ENCODE measurements at places on chromosomes 7 and 10.

DNA sequence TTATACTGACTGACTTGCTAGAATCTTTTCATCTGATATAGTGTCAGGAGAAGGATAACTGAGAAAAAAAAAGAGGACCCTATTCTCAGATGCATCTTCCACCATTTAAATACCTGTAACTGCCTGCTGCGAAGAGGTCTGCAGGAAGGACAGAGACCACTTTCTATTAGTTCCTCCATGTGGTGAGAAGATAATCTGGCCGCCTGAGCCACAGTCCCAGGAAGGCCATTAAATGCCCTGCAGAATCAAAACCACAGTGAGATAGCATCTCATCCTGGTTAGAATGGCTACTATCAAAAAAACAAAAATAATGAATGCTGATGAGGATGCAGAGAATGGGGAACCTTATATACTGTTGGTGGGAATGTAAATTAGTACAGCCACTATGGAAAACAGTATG is 19.9 kb upstream of the IFIT1B start:
- no peak for DNase-seq

DNA sequence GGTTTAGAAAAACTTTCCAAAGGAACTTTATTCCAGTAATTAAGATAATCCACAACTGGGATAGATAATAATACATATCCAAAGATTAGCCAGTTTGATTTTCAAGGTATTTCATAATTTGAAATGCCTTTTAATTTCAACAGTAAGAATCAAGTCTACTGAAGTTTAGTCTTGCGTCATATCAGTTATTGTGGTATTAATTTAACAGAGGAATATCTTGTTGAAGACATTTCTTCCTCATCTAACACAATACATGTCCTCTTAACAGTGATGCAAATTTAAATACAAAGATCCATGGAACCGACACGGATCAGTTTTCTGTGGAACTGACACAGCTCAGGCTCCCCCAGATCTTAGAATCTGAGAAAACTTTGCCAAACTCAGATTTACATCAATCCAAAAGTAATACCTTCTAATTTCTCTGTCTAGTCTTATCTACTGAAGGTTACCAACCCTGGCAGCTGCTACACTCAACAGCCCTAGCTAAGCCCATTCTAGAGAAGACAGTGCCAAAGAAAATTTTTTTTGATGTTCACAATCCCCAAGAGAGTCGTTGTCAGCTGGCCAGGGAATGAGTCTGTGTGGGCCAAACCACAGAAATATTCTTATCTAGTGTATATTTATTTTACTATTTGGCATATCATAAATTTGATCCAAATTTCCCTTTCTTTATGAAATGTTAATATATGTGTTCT is 365.2 kb upstream of the MEOX2 start:
- DNase-seq = no peak

DNA sequence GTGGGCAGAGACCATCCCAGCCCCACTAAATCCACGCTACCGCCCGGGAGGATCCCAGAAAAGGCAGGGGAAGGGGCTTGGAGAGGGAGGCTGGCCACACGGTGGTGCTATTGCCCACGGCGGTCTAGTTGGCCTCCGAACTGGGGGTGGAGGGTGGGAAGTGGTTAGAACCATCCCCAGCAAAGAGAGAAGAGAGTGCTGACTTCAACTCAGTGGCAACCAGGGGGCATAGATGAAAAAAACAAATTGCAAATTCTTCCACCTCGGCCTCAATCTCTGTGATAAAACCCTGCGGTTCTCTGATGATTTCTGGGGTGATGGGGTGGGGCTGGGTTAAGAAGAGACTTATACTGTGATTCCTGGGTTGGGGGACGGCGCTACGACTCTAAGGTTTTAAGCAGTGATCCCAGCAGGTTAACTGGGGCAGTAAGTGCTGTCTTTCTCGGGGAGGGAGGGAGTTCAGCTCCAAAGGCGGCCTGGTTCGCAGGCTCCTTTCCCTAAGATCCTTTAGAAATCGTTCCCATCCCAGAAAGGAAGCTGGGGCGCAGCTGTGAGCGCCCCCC is 154.5 kb upstream of the LYZL2 start:
- peak; percentile 86 for DNase-seq

GRCh38 chr10:28897617-28898464 is 220.5 kb downstream of the BAMBI start:
- DNase-seq = no peak

DNA sequence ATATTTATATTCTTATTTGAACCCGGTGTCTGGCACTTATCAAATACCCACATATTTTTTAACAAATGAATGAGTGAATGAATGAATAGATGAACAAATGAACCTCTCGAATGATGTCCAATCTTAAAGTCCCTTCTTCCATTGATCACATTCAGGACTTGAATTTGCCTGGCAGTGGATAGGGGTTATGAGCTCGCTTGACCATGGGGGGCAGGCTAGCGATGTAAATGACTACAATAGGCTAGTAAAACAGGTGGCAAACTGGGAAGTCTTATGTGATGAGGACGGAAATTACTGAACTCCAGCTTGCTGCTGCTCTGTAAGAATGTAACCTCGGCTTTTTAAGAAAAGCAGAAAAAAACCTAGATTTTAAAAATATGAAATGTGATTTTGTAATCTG is 247.7 kb upstream of the DKK1 start:
- no peak for DNase-seq

DNA sequence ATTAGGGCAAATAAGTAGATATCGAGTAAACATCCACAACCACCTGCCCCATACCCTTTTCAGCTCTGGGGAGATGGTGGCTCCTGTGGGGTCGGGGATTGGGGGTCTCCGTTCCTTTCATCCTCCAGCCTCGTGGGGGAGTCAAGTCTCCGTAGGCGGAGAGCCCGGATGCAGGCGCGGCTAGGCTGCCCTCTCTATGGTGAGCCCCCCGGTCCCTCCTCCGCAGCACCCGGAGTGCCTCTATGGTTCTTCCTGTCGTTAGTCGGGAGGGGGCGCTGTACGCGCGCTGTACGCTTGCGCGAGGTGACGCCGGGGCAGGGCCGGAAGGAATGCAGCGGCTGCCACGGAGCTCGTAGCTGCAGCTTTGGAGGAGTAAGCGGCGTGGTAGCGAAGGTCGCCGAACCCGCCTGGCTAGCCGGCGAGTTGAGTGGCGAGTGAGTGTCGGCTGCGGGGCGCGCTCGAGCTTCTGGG is 14.8 kb upstream of the MMD2 start:
- DNase-seq = peak; percentile 94

GRCh38 chr10:117075064-117075463 is 63.0 kb downstream of the VAX1 start:
- no peak for DNase-seq

DNA sequence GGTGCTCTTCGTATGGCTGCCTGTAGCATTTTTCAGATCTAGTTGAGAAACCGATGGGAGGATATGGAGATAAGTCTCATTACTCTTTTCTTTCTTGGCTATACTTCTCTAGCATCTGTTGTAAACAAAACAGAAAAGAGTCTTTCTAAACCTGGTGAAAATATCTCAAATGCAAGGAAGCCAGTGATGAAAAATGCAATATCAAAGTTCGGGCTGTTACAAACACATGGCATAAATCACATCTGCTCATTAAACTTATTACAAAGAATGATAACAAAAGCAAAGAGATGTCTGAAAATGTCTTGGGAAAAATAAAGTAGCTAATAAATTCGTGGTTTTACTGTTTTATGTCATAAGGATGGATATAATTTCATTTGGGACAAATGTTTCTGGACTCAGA is 71.8 kb upstream of the IGFBP3 start:
- DNase-seq = no peak

- DNase-seq = peak; percentile 33
Observed at GRCh38 chr10:27783660-27784059, 38.0 kb upstream of the MKX start.

- peak; percentile 88 for DNase-seq
Observed at GRCh38 chr7:129948877-129949291, 3.9 kb downstream of the UBE2H start.

DNA sequence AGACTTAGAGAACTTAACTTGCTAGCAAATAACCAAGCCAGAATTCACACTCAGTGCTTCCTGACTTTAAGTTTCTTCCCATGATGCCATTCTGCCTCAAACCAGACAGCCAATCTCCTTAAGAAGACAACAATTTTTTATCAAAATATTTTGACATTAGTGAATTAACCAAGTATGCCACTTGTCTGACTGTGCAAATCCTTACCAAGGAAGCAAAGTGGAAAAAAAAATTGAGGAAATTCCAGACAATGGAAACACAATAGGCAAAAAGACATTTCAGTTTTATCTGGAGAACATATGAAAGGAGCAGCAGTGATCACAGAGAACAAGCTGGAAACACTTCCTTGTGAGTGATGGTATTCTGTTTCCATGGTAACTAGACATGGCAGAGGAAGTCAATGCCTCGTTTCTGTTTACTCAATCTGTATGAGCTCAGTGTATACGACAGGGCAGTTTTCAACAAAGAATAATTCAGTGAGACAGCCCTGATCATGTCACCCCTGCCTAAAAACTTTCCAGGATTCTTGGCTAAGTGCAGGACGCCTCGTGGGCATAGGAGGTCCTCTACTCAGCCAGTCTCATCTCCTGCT is 114.2 kb downstream of the DYNC1I1 start:
- DNase-seq = no peak

DNA sequence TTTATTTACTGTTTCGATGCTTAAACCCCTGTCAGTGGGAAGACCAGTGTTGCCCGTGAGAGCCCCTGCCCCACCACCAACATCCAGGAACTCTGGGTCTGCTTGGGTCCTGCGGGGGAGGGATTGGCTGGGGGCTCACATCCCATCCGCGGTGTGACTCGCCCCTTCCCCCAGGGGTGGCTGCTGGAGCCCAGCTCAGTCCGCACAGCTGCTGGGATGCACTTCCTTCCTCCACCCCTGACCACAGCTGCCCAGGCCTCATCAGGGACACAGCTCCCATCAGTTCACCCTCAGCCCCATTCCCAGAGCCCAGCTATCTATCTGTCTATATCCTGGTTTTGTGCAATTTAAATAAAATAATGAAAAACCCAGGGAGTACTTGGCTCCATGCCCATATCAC is 54.5 kb downstream of the JAKMIP3 start:
- no peak for DNase-seq

DNA sequence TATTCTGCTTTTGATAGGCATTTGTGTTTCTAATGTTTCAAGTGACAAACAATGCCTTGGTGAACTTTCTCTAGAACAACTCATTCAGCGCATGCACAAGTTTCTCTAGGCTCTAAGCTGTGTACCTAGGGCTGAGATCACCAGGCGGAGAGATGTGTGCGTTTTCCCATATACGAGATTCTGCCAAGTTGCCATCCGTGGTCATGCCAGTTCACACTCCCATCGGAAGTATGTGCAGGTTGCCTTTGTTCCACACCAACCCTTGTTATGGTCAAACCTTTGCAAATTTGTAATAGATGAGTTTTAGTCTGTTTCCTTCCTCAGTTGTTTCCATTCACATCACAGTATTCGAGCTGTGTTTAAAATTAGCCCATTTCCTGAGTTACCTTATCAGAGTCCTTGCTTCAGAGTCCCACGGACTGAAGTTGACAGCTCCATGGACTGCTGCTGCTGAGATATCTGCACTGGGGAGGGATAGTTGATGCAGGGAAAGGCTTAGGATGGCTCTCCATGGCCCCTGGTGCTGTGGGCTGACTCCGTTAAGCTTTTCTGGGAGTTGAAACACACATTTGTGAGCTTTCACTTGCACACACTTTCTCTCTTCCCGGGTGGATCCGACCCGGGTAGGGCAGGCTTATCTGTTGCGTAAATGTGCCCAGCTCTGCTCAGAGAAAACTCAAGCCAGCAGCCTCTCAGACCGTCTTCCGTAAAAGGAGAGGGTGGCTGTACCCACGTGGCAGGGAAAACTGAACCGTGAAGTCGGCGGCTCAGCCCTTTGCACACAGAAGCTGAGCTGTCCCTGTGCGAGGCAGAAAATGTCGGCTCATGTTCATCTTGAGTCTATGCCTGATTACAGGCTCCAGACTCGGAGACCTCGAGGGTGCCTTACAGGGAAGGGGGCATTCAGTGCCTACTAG is 49.4 kb downstream of the HK1 start:
- peak; percentile 37 for DNase-seq

GRCh38 chr7:57412168-57412567 is 37.8 kb upstream of the ZNF716 start:
- DNase-seq = no peak

DNA sequence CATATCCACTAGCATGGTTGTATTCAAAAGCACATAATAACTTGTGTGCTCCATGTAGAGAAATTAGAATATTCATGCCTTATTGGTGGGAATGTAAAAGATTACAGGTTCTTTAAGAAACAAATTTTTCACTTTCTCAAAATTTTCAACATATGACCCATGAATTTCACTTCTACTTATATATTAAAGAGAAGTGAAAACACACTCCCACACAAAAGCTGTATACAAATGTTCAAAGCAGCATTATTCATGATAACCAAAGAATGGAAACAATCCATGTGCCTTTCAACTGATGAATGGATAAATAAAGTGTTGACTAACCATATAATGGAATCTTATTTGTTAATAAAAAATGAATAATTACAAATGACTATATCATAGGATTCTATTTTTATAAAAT is 694.5 kb upstream of the PCDH15 start:
- no peak for DNase-seq

DNA sequence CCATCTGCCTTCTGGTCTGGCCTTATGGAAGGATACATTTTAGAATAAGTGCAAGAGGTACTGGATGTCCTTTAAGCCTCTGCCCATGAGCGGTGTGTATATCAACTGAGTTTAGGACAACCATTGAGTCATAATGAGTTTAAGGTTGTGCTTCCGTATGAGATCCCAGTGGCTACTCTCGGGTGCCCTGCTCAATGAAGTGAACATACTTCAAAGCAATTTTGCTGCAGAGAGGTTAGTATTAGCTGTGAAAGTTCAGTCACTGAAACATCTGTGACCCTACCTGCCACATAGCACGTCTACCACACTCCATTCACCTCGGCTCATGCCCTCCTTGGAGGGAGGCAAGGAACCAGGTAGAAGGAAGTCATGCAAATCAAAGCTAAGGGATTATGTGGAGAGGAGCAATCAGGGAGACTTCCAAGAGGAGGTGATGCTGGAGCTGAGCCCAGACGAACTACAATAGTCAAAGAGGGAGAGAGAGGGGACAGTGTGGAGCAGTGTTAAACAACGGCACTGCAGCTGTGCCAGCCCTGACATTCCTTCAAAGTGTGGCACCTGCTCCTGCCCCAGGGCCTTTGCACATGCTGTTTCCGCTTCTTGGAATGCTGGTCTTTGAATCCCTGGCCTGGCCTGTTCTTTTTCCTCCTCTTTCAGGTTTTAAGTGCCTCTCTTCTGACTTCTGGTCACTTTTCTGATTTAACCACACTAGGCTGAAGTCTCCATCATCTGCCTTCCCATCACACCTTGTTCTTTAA is 25.4 kb downstream of the BTBD16 start:
- no peak for DNase-seq

- no peak for DNase-seq
Observed at GRCh38 chr7:133452577-133452976, 199.7 kb downstream of the EXOC4 start.

GRCh38 chr7:142362349-142362748 is 104.5 kb upstream of the PRSS58 start:
- DNase-seq = peak; percentile 17

DNA sequence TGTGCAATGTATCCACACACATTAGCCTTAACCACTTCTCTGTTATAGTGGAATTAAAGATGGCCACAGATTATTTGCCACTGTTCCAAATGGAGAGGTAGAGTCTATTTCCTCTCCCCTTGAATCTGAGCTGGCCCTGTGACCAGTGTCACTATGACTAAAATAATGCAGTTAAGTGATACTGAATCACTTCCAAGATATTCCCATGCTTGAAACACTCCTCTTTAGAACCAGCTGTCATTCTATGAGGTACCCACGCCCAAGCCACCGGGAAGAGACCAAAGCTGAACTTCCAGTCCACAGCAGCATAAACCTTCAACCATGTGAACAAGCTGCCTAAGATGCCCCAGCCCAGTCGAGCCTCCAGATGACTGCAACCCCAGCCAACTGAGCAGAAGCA is 2.1 kb upstream of the DHX32 start:
- DNase-seq = no peak

Measured in CD4-positive, alpha-beta T cell treated with Interleukin-17A for 1 hour (primary cell).